Activated CD4-positive, alpha-beta memory T cell treated with anti-CD3 and anti-CD28 coated beads for 36 hours (primary cell): ENCODE measurements at places on chromosomes 1 and 21.

DNA sequence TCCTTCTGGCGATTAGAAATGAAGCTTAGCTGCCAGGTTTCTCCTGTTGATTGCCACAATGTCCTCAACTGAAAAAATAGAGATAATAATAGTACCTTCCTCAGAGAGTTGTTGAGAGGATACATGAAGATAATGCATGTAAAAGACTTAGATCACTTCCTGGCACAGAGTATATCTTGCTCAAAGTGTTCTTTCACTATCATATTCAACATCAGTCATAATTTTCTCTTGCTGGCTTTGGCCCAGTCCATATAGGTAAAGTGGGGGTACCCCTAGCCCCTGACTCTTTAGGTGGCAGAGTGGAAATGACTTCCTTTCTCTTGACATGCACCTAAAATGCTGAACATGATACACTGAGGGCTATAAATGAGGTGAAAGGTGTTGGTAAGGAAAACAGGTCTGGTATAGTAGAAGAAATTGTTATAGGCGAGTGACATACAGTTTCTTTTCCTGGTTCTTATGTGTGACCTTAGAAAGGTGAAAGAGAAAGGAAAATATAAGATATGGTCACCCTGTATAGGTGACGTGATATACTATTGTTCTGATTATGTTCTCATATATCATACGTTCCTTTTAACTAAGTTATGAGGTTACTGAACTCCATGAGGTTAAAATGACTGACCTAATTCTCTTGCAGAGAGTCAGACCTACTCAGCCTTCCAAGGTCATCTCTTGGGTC is 209.9 kb upstream of the DEPDC1 start:
- no peak for DNase-seq

- no peak for DNase-seq
Measured at GRCh38 chr21:29582855-29583254, 284.1 kb downstream of the BACH1 start.

- no peak for DNase-seq
Measured at GRCh38 chr1:163093579-163093978, 24.4 kb downstream of the RGS4 start.

- DNase-seq, result peak; percentile 17
Measured at GRCh38 chr1:212743901-212744475, 44.3 kb upstream of the BATF3 start.

GRCh38 chr1:180425952-180426351 is 76.4 kb downstream of the ACBD6 start:
- no peak for DNase-seq
